ENCODE measurements at places on chromosomes 2 and 18.

GRCh38 chr2:86002375-86002774, 103.3 kb downstream of the POLR1A start:
- no peak for DNase-seq

- DNase-seq = no peak
These were observed 227.7 kb downstream of the GPD2 start for GRCh38 chr2:156663757-156664409.

GRCh38 chr18:44609181-44609941, 71.3 kb upstream of the SETBP1 start:
- DNase-seq = no peak

DNA sequence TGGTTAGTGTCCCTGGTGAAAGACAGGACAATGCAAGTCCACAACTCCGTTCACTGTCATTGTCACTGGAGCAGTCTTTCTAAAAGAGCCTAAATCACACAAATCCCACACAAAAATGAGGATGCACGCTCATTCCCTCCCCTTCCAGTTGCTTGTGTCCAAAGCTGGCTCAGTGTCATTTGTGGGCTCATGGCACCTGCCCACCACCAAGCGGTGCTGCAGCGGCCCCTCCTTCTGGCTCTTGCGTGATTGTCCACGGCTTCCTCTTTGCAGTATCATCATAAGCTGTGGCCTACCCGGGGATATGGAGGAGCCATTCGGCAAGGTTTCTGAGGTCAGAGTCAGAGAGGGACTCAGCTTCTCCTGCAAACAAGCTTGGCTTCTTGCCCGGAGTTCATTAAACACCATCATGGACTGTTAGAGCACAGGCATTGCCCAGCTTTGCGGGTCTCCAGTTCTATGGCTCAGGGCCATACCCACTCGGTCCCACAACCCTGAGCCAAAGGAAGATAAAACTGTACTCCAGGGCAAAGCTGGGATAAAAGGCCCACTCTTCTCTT, 179.4 kb upstream of the AGAP1 start:
- DNase-seq = no peak
